Stimulated activated CD4-positive, alpha-beta T cell treated with anti-CD3 and anti-CD28 coated beads, TNF-alpha, amount 100 ng/mL, for 1 hour (primary cell): ENCODE measurements at places on chromosomes 6 and 20.

GRCh38 chr6:101803136-101803535, 409.6 kb downstream of the GRIK2 start:
- no peak for DNase-seq

DNA sequence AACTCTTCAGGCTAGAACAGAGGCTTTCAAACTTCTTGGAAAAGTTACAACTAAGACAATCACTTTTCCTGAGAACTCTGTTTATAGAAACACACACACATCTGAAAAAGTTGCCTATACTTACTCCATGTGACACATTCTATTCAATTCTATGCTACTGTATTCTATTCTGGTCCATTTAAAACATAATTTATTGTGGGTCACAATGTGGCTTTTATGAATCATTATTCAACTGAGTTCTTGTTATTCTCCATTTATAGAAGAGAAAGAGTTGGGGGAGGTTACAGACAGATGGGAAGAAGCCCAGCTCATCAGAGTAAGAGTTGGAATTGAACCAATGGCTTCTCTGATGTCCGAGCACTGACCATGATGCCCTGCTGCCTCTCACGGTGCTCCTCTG, 21.6 kb upstream of the BCAS1 start:
- DNase-seq: no peak

GRCh38 chr6:8420031-8420588, 15.2 kb downstream of the SLC35B3 start:
- no peak for DNase-seq

DNA sequence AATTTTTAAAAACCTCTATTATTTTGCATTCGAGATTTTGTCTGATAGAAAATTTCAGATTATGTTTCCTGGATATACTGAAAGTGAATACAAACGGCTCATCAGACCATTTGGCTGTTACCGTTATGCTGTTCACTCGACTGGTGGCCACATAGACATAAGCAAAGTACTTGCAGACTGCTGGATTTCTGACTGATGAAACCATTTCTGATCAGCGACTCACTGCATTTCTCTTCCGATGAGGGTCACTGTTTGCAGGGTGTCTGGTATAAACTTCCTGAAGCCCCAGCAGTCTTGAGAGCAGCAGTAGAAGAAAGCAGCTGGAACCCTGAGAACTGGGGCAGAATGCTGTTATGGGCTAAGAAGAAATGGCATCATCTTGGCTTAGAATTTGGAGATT, 17.7 kb downstream of the SNX9 start:
- DNase-seq: no peak

GRCh38 chr20:17556837-17557674, 12.8 kb upstream of the DSTN start:
- no peak for DNase-seq

DNA sequence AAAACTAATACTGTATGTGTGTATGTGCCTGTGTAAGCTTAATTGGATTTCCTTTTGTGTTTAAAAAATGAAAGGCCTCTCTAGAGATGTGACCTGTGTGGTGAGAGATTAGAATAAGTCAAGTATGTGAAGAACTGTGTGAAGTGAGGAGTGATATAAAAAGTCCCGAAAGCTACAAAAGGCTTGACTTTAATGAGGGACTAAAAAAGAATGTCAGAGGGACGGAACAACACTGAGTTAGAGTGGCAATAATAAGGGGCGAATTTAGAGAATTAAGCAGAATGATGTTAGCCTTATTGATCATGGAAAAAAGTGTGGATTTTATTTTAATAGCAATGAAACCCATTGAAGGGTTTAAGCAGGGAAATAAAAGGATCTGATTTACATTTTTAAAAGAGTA, 1281.2 kb upstream of the ADGRB3 start:
- DNase-seq: no peak

GRCh38 chr20:56422076-56422823, 10.2 kb downstream of the CASS4 start:
- no peak for DNase-seq

- no peak for DNase-seq
Measured at GRCh38 chr6:156628805-156629204, 148.4 kb upstream of the ARID1B start.

DNA sequence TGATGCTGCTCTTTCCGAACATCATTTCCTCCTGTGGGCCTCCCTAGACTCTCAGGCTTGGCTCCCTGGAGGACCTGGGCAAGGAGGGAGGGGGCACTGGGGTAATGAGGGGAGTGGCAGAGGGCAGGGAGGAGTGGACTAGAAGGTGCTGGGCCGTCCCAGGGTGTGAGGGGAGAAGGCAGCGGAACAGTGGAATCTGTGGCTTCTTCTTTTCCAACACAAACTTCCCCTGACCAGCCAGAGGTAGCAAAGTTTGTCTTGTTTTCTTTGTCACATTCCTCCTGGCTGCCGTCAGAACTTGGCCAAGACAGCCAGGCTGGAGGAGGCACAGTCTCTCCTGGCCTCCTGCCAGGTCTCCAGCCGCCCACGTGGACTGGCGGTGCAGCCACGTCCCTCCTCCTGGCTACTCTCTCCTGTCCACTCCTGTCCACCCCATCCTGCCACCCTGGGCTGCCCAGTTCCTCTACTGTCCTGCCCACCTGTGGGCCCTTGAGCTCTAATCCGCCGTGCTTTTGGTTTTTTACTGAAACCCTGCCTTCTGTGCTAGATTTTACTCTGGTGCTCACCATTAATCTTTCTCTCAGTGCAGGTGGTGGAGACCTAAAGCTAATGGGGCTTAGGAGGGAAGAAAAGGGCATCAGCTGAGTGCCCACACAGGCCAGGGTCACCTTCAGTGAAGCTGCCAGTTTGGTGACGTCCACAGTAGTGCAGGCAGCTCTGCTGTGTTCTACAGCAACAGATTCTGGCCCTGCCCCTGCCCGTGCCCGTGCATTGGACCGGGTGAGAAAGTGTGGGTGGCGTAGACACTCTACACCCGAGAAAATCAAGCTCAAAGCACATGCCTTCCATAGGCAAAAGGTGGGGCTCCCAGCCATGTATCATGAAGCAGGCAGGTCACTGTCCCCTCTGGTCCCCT, 2.8 kb upstream of the CDSN start:
- no peak for DNase-seq

DNA sequence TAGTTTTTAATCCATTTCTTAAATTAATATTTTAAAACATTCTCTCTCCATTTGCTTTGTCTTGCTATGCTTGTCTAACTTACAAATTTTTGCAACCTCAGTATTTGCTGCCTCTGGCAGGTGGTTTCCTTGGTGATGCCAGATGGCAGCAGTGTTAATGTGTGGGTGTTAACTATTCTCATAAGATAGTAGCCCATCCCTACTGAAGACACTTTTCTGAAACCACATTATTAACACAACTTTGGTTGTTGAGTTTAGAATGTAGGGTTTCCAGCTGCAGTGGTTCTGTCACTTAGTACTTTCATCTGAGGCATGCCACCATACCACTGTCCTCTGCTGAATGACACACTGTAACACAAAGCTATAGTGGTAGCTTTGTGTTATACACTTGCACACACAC, 75.1 kb downstream of the MYO6 start:
- no peak for DNase-seq

DNA sequence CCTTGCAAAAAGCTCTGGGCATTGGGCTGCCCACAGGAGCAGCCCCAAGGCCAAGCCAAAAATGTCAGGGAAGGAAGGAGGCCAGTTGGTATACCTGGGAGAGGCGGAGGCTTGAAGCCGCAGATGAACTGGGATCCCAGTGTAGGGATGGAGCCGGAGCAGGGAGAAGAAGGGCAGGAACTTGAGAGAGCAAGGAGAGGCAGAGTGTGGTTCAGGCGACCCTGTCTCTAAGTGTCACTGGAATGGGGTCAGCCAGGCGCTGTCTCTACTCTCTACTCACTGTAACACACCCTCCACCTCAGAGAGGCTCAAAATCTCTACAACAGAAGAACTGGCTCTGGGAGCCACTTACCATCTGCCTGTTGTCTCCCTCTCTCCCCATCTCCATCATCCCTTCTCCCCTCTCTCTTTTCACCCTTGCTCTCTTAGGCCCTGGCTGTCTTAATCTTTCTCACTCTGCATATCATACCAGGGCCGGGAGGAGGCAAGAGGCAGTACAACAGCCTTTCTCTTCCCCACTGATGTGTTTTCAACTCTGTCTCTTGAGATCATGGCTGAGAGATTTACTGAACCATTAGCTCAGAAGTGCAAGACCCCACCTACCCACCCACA, 93.3 kb downstream of the CRYBG1 start:
- DNase-seq: no peak

DNA sequence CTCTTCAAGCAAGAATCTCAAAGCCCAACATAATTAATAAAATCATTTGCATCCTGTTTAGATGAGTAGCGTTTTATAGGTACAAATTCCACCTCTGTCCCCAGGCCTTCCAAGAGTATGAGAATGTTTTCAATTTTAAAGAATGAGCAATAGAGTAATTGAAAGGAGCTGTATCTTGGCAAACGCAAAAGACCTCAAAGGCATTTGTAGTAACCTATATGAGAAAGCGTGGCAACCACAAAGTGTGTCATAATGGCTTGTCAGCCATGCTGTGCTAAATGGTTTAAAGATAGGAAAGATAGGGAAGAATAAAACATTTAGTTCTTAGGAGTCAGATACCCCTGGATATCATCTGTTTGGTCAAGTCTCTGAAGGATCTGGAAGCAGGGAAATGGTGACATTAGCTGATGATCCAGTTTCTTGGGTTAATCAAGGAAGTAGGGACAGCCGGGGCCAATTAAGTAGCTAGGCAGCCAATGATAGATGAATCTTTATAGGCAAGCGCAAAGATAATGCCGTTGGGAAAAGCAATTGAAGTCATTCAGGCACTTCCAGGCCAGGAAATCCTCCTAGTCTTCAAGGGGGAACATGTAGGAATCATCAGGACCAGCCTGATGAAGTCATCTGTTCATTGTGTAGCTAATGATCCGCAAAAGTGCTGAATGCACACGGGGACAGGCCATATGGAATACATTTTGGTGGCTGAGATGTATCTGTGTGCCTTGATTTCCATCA, 71.5 kb upstream of the ISM1 start:
- no peak for DNase-seq

- no peak for DNase-seq
Measured at GRCh38 chr20:54524849-54525248, 49.5 kb downstream of the DOK5 start.

DNA sequence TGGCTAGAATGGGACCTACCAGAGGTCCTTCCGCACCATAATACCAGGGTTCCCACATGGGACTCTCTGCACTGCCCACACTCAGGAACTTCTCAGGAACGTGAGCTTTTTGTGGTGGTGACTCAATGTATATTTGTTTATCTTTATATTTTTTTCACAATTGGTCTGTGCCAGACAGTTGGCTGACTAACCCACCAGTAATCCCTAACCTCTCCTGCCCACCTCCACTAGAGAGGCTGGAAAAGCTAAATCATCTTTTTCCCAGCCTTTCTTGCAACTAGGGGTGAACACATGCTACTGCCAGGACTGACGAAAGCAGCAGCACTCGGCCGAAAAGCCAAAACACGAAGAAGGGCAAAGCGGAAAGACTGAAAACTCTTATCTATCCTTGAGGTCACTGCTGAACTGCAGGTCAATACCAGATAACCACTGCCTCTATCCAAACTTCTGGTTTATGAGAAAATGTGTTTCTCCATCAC, 112.9 kb downstream of the TRERF1 start:
- DNase-seq: no peak

- no peak for DNase-seq
Measured at GRCh38 chr6:80530103-80530502, 423.6 kb downstream of the BCKDHB start.

DNA sequence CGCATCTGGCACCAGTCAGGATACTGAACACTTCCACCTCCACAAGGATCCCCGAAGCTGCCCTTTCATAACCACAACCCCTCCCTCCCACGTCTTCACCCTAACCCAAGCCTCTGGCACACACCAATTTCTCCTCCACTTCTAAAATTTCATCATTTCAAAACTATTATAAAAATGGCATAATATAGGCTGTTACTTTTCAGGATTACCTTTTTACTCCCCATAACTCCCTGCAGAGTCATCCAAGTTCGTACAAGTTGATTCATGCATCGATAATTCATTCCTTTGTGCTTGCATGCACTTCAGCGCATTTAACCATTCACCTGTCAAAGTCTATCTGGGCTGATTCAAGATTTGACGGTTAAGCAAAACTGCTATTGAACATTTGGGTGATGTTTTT, 30.6 kb upstream of the LY86 start:
- no peak for DNase-seq

GRCh38 chr20:33281550-33282146, 1.4 kb upstream of the BPIFB1 start:
- DNase-seq: no peak

DNA sequence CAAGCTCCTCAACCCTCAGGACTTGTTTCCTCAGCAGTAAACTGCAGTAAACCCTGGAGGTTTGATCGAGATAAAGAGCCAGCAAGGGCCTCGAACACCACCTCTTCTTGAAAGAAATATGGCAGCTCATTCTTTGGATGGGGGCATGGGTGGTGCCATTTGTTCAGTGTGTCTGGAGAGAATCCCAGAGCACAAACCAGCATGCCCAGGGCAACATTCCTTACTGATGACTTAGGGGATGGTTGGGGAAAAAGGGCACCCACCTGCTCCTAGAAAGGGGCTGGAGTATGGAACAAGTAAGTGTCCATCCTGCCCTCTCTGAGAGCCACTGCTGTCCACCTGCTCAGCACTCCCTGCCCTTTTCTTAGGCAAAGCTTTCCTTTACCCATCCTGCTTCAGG, 31.3 kb upstream of the ZFAND3 start:
- no peak for DNase-seq

- no peak for DNase-seq
Measured at GRCh38 chr6:84332139-84333034, 104.9 kb upstream of the CEP162 start.

- DNase-seq: no peak
Measured at GRCh38 chr6:158905277-158905676, 86.1 kb upstream of the EZR start.

DNA sequence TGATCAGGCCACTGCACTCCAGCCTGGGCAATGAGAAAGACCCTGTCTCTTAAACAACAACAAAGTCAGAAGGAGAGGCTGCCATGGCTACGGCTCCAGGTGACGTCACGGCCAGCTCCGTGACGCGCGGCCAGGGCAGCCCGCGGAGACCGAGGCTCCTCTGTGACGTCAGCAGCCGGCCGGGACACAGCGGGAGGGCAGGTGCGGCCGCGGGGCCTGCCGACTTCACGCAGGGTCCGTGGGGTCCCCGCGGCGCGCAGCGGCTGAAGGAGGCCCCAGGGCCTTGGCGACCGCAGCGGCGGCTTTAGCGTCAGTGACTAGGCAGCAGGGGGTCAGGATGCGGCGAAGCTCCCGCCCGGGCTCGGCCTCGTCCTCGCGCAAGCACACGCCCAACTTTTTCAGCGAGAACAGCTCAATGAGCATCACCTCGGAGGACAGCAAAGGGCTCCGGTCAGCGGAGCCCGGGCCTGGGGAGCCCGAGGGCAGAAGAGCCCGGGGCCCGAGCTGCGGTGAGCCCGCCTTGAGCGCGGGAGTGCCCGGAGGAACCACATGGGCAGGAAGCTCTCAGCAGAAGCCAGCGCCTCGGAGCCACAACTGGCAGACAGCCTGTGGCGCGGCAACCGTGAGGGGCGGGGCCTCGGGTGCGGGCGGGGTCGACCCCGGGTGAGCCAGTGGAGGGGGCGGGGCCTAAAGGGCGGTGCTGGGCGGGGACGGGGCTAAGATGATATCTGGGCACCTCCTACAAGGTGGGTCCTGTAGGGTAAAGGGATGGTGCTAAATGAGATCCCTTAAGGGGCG, at the start of gene SPAG4:
Gene SPAG4 (plus strand): TSS at position 163 of the 798 bp plus-strand sequence. CDS start 175 bp downstream, at position 338.
- peak; percentile 100 for DNase-seq
